ENCODE measurements at places on chromosomes 3 and 15.

DNA sequence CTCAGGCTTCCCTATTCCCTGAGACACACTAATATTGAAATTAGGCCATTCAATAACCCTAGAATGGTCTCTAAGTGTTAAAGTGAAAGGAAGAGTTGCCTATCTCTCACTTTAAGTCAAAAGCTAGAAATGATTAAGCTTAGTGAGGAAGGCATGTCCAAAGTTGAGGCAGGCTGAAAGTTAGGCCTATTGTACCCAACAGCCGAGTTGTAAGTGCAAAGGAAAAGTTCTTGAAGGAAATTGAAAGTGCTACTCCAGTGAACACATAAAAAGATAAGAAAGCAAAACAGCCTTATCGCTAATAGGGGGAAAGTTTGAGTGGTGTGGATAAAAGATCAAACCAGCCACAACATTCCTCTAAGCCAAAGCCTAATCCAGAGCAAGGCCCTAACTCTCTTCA, 117.9 kb upstream of the SPATA12 start:
- no peak for DNase-seq

DNA sequence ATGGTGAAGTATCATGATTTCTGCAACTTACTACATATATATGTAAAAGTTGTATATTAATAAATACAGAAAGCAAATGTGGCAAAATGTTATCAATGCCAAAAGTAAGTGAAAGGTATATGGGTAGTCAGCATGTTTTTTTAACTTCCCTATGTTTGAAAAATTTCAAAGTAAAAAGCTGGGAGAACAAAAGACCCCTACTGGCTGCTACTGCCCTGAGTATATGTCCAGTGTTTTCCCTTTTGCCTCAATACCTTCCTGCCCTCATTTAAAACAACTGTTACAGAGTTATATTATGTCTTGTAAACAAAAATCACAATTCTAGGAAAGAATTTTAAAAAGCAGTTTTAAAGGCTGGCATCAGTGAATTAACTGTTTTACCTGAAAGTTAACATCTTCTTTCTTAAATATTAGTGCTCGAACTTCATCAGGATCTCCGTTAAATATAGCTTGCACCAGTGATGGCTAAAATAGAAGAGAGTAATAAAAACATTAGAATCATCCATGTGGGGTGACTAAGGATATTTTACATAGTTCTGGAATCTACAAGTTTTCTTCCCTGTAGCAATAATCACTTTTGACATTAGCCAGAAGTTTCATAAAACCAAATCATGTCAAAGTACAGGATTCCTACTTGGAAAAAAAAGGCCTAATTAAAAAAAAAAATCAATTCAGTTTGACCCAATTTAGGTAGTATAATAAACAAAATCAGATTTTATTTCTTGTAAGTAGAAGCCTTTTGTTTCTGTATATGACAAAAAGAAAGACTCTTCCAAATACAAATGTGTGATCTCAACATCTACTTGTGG, 2.7 kb downstream of the ANKRD28 start:
- peak; percentile 50 for DNase-seq

DNA sequence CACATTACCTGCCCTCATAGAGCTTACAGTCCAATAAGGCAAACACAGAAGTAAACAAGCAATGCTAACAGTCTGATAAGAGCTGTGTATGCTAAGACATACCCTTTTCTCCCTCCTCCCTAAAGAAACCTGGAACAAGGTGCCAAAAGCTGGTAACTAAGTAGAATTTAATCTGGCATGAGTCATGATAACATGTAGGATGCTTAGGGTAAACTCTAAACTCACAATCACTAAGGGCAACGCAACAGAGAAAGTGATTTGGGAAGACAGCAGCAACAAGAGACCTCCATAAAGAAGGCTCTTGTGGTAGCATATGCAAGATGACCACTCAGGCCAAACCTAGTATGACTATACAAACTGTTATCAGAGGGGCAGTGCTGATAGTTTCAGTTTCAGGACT, 55.5 kb downstream of the MYO1E start:
- no peak for DNase-seq

DNA sequence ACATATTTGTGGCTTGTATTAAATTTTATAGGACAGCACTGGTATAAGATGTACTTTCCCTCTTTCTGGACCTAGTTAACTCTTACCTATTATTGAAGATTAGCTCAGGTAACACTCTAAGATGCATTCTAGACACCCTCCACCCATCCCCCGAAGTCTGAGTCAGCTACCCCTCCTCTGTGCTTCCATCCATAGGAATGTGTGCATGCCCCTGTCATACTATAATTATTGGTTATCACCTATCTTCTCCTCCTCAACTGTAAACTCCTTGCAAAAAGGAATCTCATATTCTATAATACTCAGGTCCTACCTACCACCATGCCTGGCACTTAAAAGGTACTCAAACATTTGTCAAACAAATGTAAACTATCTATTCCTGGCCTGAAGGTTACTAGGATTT, 3.0 kb downstream of the PEAK1 start:
- no peak for DNase-seq

GRCh38 chr3:153545471-153545870, 383.4 kb downstream of the RAP2B start:
- DNase-seq = no peak

GRCh38 chr3:197994736-197995135, 34.7 kb downstream of the LMLN start:
- DNase-seq = no peak

GRCh38 chr3:194277786-194278130, 73.4 kb downstream of the CPN2 start:
- DNase-seq = no peak

DNA sequence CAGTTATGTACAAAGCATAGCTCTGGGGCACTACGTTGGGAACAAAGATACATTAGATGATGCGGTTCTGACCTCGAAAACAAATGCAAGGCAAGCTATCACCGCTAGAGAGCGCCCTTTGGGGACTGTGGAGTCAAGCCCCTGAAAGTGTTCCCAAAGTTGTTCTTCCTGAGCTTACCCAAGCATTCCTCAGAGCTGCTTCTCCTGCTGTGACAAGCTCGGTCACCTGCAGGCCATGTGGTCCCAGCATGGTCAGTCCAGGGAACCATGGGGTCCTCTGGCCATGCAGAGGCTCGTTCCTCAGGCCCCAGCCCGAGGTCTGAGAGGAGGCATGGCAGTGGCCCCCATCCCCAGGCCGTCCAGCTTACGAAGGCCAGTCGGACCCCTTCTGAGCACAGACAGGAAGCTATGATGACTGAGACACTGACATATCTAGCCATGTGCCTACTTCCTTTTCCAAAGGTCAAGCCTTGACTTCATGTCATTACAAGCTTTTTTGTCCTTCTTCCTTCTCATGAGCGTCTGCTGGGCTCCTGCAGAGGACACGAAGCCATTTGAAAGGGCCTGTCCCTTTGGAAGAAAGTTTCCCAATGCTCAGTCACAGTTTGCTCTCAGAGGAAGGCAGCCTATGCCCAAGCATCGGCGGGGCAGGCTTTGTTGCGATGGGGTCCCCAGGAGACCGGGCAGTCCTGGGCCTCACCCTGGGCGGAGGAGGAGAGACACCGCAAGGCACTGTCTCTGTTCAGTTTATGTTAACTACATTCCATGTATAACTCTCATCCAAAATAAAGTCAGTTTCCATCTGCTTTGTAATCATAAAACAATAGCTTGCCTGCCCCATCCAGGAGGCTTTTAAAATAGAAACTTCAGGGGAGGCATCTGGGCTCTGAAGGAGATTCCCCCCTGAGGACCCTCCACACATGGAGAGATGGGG, 79.3 kb downstream of the ATP10A start:
- no peak for DNase-seq

- no peak for DNase-seq
These were observed 553.8 kb downstream of the MAGI1 start for GRCh38 chr3:65484964-65485363.

GRCh38 chr3:45553469-45553974, 41.0 kb upstream of the LIMD1 start:
- peak; percentile 74 for DNase-seq

DNA sequence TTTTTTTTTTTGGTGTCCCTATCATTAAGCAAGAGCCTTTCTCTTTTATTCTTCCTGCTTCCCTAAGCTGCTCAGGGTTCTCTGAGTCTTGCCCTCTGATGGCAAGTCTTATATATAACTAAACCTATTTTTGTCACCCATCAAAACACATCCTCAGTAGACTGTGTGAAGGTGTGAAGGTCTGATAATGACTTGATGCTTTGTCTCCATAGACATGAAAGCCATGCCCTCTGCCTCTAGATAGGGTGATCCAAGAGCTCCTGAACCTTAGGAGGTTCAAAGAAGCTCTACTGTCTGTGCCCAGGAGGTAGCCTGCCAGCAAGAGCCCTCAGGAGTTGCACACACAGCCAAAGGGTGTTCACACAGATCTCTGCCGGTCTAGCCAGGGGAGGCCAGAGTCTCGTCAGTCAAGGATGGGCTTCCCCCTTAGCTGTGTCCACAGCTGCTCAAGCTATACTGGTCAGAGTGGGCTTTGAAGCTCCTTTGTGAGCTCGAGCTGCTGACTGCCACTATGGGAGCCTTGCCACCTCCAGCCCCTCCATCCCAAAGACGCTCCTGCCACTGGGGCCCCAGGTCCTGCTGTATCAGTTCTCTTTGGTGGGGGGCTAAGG, 13.1 kb upstream of the SNX22 start:
- DNase-seq = no peak

All from AML-193 (cell line).